ENCODE measurements at places on chromosomes 2 and 18. TPM values are rescaled to one million over a fixed set of nuclear protein-coding genes. Genes with fewer than 3 reads are reported as not detected.

The IL36G gene
- total RNA-seq = not detected

The RPIA gene
- total RNA-seq = 28.6 TPM

The SPR gene
- 22.6 TPM for total RNA-seq

The UGT1A5 gene
- total RNA-seq = not detected

The MAP3K19 gene
- total RNA-seq = not detected

The MRO gene
- total RNA-seq = 0.32 TPM

The SPAG16 gene
- total RNA-seq = 13.1 TPM

The ALKAL2 gene
- total RNA-seq = not detected
